ENCODE measurements at places on chromosomes 12 and 14. TPM values are rescaled to one million over a fixed set of nuclear protein-coding genes. Genes with fewer than 3 reads are reported as not detected.

ADCY6 gene
- 123 TPM for total RNA-seq

CEBPE gene
- total RNA-seq = 0.18 TPM

DNA sequence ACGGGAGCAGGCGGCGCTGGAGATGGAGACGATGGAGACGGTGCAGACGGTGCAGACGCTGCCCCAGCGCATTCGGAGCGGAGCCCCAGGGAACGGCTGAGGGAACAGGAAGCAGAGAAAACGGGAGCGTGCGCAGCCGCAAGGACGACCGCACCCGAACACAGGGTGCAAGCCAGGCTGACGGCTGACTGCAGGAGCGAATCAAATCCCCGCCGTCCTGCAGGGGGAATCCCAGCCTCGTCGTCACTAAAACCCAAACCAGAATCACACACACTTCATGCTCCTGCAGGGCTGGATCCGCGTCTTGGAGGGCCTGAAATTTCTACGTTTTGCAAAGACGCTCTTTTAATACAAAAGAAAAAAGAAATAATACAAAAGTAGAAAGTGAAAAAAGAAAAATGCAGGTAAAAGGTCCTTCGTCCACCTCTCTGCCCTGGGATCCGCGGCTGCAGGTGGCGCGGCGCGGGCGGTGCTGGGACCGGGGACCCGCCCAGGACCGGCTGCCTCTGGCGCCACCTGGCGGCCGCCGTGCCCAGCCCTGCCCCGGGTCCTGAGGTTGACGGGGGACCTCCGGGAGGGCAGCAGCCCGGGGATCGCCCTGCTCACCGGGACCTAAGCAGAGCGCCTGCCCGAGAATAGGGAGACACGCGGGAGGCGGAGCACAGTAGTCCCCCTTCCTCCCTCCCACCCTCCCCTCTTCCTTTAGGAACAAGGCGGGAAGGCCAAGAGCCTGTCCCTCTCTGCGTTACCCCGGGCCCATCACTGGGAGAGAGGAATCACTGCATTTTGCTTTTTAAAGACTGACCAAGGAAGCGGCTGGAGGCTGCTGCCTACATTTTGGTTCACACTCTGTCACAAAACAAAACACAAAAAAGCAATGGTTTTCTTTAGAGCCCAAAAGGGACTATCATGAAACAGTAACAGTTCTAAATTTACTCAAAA is 20.1 kb downstream of the STX2 start:
- DNase-seq = peak; percentile 52
- peaks cover 36% of the 10 kb centered on the region for H3K36me3 ChIP-seq
- H3K27ac ChIP-seq = no peak overlapping the region
- H3K4me3 ChIP-seq = peak overlapping the region; percentile 26
- no peaks in the 10 kb centered on the region for H3K4me1 ChIP-seq
- H3K27me3 ChIP-seq = no peaks in the 10 kb centered on the region

EPYC gene
- total RNA-seq = not detected

- H3K27ac ChIP-seq = no peak overlapping the region
- no peak for DNase-seq
- no peaks in the 10 kb centered on the region for H3K27me3 ChIP-seq
- no peaks in the 10 kb centered on the region for H3K4me1 ChIP-seq
Measured at GRCh38 chr12:46360908-46361666, 11.5 kb downstream of the SLC38A2 start.

PPP1R1A gene
- 60.3 TPM for total RNA-seq

GRCh38 chr14:99163446-99163845 is 108.6 kb downstream of the BCL11B start:
- no peaks in the 10 kb centered on the region for H3K27me3 ChIP-seq
- H3K4me1 ChIP-seq = no peaks in the 10 kb centered on the region
- H3K27ac ChIP-seq = no peak overlapping the region
- no peaks in the 10 kb centered on the region for H3K36me3 ChIP-seq

DNA sequence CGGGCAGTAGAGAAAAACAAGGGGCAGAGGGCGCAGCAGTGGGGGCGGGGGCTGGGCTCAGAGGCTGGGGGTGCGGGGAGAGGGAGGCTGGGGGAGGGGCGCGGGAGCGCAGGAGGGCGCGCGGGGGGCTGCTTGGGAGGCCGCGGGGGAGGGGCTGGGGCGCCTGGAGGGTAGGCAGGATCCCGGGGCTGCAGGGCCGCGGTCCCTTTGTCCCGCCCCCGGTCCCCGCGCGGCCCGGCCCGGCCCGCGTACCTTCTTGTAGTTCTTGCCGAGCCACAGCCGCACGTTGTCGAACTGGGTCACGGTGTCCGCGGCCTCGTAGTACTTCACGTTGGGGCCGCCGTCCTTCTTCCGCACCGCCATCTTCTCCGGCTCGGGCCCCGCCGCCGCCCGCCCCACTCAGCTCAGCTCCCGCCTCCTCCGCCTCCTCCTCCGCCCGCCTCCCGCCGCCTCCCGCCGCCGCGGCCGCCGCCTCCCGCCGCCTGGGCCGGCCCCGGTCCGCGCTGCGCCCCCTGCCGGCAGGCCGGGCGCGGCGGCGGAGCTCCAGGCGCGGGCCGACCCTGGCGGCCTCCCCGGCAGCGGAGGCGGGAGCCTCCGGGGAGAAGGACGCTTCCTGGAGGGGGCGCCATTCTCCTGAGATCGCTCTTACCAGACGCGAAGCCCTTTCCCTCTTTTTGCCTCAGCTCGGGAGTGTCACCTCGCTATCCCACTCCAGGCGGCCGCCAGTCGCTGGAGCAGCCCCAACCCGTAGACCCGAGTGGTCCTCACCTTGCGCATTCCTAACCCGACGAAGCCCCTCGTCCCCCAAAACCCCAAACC is at the start of gene SMARCC2:
Gene SMARCC2, minus strand, starts transcription at position 385 of the 819 bp plus-strand sequence. Its CDS starts 22 bp downstream, at position 363.
- peaks cover 26% of the 10 kb centered on the region for H3K36me3 ChIP-seq
- peak; percentile 90 for DNase-seq
- peak within 1 kb of the TSS; percentile 95 for H3K4me3 ChIP-seq
- H3K27ac ChIP-seq = peak within 1 kb of the TSS; percentile 98
